HEK293T (cell line): ENCODE measurements at places on chromosomes 12 and 14.

DNA sequence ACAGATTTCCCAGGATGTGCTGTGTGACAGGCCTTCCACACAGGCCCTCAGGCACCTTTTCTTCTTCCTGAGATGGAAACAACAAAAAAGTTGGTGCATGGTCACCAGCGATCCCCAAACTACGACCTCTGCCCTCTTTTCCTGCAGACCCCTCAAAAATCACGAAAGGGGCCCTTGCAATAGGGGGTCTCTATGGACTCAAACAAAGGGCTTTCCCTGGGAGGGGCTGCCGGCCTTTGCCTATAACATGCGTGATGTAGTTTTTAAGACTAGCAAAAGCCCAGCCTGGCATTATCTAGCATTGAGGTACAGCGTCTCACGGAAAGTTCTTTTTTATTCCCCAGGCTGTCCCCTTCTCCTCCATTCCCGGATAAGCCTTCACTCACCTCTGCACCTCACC is 71.2 kb downstream of the DIO3 start:
- no peak for DNase-seq

DNA sequence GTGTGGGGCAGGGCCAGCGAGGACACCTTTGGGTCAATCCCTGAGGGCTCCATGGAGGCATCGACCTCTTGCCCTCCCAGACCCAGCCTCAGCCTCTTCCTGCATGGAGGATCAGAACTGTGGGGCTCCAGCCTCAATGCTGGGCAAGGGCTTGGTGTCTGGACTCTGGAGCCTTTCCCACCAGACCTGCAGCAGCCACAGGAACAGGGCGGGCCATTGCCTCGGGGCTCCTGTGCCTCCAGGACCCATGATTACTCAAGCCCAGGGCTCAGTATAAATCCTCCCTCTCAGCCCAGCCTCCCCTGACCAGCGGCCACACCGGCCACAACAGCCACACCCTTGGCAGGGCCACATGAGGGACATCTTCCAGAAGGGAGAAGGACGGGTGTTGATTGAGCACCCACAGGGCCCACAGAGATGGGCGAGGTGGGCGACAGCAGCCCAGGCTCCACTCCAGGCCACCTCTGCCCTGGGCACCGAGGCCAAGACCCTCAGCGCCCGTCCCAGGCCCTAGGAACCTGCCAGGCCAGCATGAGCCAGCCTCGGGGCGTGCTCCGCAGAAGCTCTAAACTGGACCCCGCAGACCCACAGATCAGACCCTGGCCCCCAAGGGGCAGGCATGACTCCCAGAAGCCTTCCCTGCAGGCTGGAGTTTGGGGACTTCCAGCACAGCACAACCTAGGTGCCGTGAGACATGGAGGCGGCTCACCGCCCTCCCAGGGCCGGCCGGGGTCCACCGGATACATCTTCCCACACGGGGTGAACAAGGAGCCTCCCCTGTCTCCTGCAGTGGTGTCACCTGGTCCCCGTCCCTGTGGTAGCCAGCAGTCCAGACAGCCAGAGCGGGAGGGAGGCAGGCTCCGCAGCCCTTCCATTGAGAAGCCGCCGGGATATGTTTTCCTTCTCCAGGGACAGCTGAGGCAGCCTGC is 25.1 kb downstream of the NCOR2 start:
- no peak for DNase-seq

DNA sequence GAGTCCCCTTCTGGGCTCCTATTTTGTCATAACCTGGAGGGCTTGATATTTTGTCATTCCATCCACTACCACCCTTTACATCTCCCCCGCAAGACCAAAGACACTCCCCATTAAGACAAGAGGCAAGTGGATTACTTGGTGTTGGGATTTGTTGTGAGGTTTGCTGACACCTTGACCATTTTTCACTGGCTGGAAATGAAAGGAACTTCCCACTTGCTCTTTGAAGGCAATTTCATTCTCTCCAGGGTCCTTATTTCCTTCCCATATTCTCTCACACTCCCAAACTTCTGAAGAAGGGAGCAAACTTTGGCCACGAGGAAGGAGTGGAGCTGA is 14.9 kb downstream of the AGAP2 start:
- DNase-seq = no peak

- DNase-seq = no peak
Measured at GRCh38 chr12:89857652-89858274, 149.1 kb upstream of the ATP2B1 start.

GRCh38 chr12:99915251-99916082 is 69.3 kb downstream of the ANKS1B start:
- DNase-seq = no peak

DNA sequence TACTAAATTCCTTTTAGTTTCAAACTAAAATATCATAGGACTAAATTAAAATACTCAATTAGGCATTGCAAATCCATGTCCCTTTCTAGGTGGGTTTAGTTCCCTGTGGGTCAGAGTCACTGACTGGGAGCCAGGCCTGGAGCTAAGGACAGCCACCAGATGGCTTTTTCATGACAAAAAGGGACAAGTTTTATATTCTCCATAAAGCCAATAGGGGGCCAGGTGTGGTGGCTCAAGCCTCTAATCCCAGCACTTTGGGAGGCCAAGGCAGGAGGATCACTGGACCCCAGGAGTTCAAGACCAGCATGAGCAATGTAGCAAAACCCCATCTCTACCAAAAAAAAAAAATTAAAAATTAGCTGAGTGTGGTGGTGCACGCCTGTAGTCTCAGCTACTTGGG is 35.4 kb upstream of the EIF5 start:
- no peak for DNase-seq

- no peak for DNase-seq
Measured at GRCh38 chr14:78857974-78858373, 687.8 kb downstream of the NRXN3 start.

DNA sequence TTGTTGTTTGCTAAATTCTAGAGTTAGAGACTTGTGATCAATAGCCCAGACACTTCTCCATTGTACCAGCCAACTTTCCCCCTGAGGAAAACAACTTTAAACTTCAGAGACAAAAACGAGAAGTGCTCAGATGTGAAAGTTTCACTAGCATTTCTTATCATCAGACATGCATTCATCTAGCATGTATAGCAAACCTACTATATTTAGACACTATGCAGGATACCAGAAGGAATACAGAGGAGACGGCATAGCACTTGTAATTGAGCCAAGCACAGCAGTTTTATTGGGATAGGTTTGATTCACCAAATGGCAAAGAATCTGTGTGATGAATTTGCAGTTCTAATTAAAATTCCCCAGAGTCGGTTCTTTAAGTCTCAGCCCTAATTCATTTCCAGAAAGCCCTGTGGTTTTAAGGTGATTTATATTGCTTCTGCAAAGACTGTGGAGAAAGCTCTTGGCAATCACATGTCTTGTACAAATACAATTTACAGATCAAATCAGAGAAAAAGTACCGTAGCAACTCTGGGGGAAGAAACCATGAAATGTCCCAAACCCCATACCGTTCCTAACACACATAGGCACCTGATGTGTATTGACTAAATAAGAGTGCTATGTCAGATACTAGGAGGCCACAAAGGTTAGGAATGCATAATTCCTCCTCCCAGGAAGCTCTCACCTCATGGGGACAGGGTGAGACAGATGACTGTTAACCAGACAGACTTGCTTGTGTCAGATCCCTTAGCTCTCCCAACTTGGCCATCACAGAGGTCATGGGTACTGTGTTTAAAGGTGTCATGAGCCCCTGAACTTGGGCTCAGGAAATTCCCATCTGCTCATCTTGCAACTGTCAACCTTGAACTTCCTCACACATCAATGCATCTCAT is 69.6 kb upstream of the KRAS start:
- no peak for DNase-seq

GRCh38 chr12:10170216-10170615 is 1.7 kb downstream of the OLR1 start:
- DNase-seq = no peak

DNA sequence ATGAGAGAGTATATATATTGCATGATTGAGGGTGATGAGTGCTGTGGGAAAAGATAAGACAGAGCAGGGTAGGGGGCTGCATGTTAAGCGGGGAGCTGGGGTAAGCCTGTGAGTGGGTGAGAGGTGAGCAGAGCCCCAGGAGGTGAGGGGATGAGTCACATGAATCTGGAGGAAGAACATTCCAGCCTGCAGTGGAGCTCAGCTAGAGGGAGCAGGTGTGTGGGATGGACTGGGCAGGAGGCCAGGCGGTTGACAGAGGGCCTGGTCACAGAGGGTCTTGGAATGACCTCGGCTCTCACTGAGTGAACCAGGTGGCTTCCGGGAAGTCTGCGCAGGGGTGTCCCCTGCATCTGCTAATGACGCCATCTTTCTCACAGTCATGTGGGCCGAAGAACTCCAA is 44.4 kb downstream of the GIT2 start:
- DNase-seq = no peak

DNA sequence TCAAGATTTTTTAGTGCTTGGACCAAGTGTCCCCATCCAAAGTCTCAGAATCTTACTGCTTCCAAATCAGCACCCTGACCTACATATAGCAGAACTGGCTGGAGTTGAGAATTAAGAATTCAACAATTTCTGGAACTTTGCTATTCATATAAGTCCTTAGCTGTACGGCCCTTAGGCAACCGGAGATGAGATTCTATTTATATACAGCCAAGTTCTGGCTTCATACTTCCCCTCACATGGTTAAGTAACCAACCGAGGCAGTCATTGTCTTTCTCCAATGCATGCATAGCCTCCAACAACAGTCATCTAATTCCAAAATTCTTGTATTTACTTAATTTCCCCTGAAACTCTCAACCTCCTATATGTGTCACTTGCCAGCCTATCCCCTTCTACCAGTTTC is 76.6 kb downstream of the SINHCAF start:
- no peak for DNase-seq

- DNase-seq = no peak
Measured at GRCh38 chr12:45887544-45887943, 102.8 kb downstream of the SCAF11 start.

- no peak for DNase-seq
Measured at GRCh38 chr14:99333214-99333613, 61.2 kb upstream of the BCL11B start.

DNA sequence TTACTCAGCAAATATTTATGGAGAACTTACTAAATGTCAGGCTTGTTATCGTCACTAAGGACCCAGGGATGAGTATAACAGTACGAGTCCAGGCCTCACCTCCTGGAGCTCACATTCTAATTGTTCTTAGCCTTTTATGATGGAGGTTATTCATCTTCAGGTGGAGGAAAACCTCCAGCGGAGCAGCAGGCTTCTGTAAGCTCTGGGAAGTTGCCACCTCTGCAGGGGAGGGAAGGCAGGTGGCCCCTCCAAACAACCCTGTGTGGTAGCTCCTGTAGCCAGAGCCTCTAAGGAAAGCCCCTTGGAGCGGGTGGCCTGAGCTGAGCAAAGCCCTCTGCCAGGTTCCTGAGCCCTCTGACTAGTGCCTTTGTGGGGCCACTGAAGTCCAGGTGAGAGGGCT is 104.1 kb downstream of the SMOC1 start:
- DNase-seq = no peak

GRCh38 chr12:130441771-130442760 is 104.4 kb downstream of the PIWIL1 start:
- no peak for DNase-seq

- DNase-seq = no peak
Measured at GRCh38 chr12:57012600-57013465, 3.5 kb downstream of the TAC3 start.

DNA sequence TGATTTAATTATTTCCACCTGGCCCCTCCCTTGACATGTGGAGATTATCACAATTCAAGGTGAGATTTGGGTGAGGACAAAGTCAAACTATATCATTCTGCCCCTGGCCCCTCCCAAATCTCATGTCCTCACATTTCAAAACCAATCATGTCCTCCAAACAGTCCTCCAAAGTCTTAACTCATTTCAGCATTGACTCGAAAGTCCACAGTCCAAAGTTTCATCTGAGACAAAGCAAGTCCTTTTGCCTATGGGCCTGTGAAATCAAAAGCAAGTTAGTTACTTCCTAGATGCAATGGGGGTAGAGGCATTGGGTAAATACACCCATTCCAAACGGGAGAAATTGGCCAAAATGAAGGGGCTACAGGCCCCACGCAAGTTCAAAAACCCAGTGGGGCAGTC is 31.1 kb upstream of the SPATA7 start:
- DNase-seq = no peak
